A549 treated with CORT108297 at 1 μM for 4 hours (cell line): ENCODE measurements at places on chromosomes 12 and 14. TPM values are rescaled to one million over a fixed set of nuclear protein-coding genes. Genes with fewer than 3 reads are reported as not detected.

NEUROD4 gene
- total RNA-seq, result 0.02 TPM in 1 of 5 replicates, not detected in the others

RASSF9 gene
- 0.37 to 0.67 TPM (median 0.63 TPM) in 5 replicates for total RNA-seq

SYCP3 gene
- total RNA-seq, result 0.13 TPM in 1 of 5 replicates, not detected in the others

LACRT gene
- not detected in 5 replicates for total RNA-seq

YBX3 gene
- 242 to 284 TPM (median 259 TPM) in 5 replicates for total RNA-seq

HHIPL1 gene
- total RNA-seq, result 0.14 to 0.34 TPM (median 0.22 TPM) in 5 replicates

RAD9B gene
- total RNA-seq, result 0.15 to 0.38 TPM (median 0.17 TPM) in 5 replicates

RDH5 gene
- total RNA-seq, result 1.9 to 2.9 TPM (median 2.2 TPM) in 5 replicates
